Endothelial cell (in vitro differentiated cells): ENCODE measurements at places on chromosomes 4 and X.
A peak's percentile ranks its signal among the peaks of the same experiment; 100 is the strongest.

DNA sequence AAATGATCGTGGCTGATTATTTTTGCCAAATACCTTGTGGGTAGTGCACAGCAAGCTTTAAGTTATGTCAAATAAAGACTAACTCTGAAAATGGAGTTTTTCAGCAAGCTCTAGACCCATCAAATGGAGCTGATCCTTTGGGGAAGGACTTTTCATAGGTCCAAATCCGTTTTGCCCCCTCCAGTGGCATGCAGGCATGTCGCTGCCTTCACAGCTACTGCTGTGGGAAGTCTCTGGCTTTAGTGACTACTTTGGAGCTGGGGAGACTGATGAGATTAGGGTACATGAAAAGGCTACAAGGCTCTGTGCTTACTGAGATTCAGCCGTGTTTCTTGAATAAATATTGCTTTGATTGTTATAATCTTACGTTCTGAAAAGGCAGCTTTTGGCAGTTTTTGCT lies 106.6 kb upstream of the HS3ST1 start:
- no peak for DNase-seq

DNA sequence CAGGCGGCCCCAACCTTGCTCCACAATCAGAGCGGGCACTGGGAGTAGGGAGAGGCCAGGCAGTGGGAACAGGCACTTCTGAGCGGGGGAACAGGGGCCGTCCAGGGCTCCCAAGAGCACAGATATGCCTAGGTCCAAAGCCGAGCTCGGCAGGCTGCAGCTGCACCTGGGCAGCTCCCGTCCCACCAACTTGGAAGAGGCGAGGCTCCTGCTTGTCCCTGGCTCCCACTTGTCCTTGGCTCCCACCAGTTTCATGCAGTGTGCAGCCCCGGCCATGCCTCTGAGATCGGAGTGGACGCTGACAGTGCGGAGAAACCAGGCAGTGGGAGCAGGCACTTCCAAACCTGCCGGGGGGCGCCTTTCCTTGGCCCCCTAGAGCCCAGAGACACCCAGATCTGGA lies 84.0 kb upstream of the XAGE2 start:
- no peak for DNase-seq

GRCh38 chr4:116930329-116930728 lies 155.0 kb downstream of the TRAM1L1 start:
- DNase-seq: no peak

- DNase-seq: no peak
Measured at GRCh38 chr4:20418861-20419451, 167.3 kb downstream of the SLIT2 start.

- no peak for DNase-seq
Measured at GRCh38 chr4:175874306-175874705, 62.2 kb upstream of the GPM6A start.

DNA sequence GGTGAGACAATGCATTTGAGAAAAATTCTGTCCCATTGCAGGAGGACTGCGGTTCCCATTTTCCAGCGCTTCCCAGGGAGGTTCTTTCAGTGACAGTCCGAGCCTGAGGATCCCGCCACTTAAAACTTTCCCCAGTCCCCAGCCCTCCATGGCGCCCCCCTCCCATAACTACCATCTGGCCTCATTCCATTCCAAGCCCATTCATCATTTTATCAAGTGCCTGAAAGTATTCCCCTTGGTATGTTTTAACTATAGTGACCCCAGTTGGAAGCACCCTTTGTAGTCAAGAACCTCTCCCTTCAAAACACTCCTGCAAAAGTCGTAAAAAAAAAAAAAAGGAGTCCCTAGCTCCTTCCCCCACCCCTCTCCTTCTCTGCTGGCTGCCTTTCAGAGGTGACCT lies 1.2 kb downstream of the RASL11B start:
- DNase-seq: no peak

GRCh38 chr4:76762137-76763130 lies 135.5 kb downstream of the SOWAHB start:
- no peak for DNase-seq

DNA sequence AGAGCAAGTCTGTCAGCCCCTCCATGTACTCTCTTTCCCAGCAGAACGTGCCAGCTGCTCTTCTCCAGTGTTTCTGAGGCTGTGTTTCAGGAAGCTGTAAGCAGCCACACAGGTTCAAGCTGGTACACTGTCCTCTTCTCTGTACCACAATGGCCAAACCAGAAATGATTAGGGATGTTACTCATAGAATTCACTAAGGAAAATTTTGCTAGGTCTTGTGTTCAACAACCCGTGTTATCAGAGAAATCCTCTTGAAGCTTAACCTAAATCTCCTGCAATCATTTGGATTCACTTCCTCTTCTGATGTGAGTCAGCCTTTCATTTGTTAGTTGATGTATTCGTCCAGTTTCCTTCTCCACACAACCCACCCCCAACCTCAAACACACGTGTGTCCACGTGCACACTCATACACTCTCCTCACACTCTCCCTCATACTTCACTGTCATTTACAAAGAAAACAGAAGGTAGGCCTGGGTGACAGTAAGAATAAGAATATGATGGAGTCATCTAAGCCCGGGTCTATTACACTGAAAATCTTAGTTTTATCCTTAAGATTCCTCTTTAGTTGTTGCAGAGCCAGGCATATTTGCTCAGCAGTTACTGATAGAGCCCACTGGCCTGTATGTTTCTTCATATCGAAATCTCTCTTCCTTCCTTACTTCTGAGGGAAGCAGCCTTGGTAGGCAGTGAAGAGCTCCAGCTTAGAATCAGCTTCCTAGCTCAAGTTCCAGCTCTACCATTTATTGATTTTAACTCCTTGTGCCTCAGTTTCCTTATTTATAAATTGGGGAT lies 63.4 kb downstream of the DCUN1D4 start:
- no peak for DNase-seq

DNA sequence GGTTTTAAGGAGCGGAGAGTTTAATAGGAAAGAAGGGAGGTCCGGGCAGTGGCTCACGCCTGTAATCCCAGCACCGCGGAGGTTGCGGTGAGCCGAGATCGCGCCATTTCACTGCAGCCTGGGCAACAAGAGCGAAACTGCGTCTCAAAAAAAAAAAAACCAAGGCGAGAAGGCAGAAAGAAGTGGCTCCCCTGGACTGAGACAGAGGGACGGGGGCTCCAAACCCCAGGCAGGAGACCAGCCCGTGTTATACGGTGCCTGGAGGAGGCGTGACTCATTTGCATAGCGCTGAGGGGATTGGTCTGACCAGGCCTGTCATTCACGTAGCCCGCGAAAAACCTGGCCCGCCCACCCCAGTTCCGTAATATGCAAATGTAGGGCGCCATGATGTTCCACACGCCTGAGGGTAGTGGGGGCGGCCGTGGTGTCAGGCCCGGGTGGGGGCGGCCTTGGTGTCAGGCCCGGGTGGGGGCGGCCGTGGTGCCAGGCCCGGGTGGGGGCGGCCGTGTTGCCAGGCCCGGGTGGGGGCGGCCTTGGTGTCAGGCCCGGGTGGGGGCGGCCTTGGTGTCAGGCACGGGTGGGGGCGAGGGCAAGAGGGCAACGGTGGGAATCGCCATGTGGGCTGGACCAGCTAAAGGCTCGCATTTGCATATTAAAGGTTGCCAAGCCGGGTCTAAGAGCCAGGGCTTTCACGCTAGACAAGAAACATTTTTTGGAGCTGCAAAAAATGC lies 2.1 kb downstream of the PLCXD1 start:
- peak; percentile 82 for DNase-seq

GRCh38 chr4:88706574-88706973 lies 8.9 kb upstream of the NAP1L5 start:
- DNase-seq: peak; percentile 23

DNA sequence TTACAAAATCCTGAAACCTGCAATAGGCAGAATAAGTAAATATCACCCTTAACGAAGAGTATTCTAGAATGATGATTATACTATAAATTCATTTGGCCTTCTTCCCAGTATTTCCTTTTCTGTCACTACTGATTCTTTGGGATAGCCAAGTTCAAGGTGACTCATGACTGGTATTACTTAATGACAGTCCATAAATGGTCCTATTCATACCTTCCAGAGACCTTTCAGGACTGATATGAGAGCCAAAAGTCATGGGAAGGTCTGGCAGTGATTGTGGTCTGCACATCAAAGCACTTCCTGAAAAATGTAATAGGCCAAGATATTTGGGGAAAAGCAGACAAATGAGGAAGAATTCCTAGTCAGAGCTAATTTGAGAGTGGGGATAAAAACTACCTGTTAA lies 239.6 kb upstream of the FAM47A start:
- no peak for DNase-seq

GRCh38 chr4:4762909-4763821 lies 96.3 kb upstream of the MSX1 start:
- DNase-seq: peak; percentile 11

DNA sequence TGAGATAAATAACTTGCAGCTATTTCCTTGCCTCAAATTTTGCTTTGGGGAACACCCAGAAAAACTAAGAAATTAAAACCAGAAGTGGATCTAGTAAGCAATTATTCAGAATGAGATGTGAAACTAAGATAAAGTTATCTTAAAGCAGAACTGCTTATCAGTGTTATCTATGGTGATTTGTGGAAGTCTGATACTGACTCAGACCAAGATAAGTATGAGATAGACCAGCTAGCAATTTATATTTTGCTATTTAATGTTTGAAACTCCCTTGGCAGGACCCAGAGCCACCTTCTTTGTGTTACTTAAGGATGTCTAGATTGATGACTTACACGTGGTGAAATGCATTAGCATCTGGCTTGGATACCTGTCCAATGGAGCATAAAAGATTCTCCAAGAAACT lies 368.1 kb downstream of the EPHA5 start:
- no peak for DNase-seq
